ENCODE measurements at places on chromosomes 5 and 9.

- DNase-seq: no peak
Measured at GRCh38 chr9:93709600-93710369, 133.4 kb downstream of the PHF2 start.

GRCh38 chr9:71895117-71895516, 15.9 kb downstream of the ABHD17B start:
- DNase-seq: no peak

DNA sequence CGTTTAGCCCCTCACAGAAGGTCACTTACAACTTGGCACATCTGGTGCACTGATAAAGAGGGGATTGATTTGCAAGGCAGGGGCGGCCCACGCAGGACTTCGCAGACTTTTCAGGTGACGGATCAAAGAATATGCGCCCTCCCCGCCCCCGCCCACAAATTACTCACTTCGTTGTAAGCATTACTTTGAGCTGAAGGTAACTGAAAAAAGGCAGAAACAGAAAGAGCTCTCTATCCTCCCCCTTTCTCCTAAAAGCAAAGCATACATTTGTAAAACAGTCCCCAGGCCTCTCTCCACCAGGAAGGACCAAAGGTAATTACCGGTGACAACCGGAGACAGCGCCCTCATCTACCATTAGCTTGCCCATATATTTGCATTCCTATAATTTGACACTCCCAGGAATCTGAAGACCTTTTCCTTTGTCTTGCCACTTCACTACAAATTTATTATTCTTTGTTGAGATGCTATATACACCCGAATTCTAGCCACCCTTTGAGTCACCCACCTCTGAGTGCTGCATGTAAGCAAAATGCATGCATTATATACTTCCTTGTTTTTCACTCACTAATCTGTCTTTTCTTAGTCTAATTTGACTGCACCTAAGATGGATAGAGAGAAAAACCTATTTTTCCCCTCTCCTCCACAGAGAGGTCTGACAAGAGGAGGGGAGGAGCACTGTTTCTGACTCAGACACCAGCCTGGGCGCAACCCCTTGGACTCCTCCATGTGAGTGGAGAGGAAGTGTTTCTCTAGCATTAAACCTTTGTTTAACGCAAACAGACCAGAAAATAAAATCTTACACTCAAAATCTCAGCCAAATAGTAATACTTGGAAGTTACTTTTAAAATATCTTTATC, 74.7 kb upstream of the SPIN1 start:
- DNase-seq: no peak

DNA sequence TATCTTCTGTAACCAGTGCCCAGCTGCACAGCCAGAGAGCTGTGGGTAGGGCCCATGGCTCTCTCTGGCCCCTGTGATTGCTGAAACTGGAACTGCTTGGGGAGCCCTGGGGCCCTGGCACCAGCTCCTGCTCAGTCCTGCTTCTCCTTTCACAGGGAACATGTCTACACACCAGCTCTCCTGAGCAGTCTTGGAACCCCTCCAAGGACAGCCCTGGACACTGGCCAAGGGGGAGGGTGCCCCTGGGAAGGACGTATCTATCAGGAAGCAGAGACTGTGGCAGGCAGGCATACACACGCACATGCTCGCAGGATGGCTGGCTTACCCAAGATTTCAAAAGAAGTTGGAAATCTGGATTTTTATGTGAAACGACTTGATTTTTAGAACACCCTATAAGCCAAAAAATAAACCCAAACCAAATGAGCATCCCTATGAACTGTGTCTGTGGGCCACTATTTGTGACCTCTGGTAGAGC, 8.8 kb upstream of the TRAF1 start:
- peak; percentile 80 for DNase-seq

DNA sequence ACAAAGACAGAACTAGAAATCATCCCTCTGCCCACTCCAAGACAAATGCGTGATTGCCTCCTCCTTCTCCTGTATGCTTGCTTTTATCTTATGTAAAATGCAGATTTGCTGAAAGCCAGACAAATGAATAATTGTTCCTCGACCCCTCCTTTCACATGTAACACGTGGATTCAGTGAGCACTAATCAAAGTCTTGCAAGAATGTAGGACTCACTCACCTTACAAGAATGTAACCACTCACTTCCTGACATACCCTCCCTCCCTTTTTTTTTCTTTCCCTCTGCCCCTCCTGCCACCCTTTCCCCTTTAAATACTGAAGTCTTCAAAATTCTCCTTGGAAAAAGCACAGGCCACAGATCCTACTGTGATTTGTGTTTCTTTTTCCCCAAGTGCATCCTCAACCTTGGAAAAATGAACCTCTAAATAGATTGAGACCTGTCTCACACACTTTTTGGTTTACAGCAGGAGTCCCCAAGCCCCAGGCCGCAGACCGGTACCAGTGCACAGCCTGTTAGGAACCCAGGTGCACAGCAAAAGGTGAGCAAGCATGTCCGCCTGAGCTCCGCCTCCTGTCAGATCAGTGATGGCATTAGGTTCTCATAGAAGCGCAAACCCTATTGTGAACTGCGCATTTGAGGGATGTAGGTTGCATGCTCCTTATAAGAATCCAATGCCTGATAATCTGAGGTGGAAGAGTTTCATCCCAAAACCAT, 29.4 kb upstream of the HSD17B3 start:
- DNase-seq: no peak

DNA sequence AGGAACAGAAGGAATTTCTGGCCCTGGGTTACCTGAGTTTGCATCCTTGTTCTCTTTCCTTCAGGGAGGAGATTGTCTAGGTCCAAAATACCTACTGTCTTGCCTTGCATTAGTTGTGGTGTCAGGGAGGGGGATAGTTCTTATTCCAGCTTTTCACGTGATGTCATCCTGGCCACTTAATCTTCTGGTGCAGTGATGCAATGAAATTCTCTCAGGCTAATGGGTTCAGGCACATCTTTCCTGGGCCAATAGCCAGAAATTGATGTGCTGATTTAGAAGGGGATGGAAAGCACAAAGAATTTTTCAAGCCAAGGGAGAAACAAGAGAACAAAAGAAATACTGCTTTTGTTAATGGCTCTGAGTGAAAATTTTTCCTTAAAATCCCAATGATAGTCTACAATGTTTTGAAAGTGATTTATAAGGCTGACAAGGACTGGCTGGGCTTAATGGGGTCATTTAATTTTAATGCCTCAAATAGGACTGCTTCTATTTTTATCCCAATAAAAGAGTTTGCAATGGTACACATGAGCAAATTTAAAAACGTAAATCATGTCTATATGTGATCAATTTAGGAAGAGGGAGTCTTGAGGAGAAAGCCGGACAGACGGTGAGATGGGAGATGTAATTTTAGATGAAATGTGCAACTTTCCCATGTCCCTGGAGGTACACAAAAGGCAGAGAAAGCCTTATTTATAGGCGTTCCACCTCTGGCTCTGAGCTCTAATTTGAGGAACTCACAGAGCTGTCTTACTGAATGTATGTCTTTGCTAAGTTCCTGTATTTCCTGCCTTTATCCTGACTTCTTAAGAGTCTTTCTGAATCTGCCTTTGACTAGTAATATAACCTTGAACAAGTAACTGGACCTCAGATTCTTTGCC, 89.3 kb upstream of the SV2C start:
- DNase-seq: no peak

- no peak for DNase-seq
Measured at GRCh38 chr9:134294153-134295071, 31.8 kb upstream of the RXRA start.

DNA sequence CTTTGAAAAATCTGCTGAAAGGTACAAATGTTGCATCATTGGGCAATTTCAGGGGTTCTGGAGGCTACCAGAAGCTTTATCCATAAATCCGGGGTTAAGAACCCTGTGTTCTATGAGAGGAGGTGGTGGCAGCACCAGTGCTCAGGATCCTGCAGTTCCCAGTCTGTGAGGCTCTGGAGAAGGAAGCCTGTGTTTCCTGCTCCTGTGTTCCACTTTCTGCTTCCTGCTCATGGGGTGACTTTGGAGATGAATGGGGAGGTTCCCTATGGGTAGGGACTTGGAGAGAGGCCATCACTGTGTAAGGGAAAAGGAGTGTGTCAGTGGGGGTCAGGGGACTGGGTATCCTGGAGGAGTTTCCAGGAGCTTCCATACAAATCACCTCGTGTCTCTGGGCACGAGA, 2.3 kb downstream of the CDX1 start:
- no peak for DNase-seq

DNA sequence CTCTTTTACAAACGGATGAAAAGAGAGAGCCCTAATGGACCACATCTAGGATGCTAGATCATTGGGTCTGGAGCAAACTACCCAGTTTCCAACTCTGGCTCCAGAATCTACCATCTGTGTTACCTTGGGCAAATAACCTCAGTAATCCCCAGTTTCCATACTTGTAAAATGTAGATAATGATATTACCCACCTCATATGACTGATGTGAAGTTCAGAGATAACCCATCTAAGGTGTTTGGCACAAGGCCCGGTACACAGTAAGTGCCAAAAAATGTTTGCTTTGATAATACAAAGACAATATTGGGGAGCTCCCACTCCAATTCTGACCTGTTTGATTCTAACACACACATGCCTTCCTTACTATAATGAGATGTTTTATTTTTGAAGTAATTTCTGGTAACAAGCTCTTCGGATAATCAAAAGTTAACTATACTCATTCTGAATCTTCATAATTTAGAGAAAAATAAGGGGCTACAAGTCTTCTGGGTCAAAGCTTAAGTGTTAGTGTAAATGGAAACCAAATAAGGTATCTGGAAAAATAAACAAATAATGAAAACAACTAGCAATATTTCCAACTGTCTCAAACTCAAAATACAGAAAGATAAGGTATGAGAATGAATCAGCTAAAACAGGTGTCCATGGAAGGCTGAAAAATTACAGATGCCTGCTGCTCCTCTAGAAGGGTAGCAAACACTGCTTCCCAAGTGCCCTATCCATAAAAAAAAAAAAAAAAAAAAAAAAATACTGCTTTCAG, 30.4 kb downstream of the ELL2 start:
- DNase-seq: no peak

DNA sequence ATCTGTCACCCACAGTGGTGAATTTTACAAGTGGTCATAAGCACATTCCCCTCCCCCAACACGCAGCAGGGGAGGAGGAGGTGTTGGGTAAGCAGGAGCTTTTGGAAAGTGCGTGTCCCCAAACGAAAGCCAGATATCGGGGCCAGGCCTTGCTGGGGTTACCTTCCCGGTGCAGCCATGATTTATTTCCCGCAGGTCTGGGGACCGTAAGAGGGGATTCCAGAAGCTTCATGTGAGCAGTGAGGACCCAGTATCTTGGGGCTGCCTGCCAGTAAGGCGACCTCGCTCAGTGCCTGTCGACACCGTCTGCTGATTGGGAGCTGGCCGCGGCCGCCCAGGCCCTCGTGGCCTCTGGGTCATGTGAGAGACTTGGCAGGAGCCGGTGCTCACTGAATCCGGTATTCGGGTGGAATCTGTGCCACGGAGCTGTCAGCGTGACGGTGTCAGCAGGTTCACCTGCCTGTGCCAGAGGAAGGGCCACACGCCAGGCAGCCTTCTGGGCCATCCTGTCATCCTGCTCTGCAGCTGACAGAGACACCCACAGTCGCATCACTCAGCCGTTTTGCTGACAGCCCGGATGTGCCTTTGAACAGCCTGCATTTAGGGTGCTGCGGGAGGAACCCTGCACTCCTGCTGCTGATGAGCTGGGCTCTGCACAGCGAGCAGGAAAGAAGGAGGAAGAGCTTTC, 37.3 kb downstream of the SEC61B start:
- DNase-seq: no peak

GRCh38 chr5:175214152-175214551, 229.8 kb downstream of the DRD1 start:
- peak; percentile 85 for DNase-seq

- no peak for DNase-seq
Measured at GRCh38 chr9:89576404-89576839, 28.4 kb upstream of the GADD45G start.

GRCh38 chr5:98104454-98105188, 668.8 kb upstream of the RGMB start:
- DNase-seq: no peak

- no peak for DNase-seq
Measured at GRCh38 chr9:2493529-2493928, 128.1 kb upstream of the VLDLR start.

DNA sequence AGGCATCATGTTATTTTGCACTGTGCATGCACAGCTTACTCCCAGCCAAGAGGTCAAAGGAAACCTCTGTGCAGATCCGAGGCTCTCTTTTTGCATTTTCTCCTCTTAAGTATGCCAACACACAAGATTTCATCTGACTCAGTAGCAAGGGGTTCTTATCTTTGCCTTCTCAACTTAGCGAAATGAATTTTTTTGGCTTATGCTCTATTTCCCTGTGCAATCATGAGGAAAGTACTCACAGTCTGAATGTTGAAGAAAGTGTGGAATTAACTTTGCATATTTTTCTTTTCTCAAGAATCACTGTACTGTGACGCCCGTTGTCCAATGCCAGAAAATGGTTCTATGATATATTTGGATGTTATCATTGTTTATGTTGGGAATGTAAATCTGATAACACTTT, 173.5 kb upstream of the FBXL7 start:
- DNase-seq: no peak

GRCh38 chr5:167813389-167813788, 478.1 kb upstream of the WWC1 start:
- DNase-seq: no peak

GRCh38 chr5:57175551-57176309, 1.9 kb downstream of the GPBP1 start:
- no peak for DNase-seq

DNA sequence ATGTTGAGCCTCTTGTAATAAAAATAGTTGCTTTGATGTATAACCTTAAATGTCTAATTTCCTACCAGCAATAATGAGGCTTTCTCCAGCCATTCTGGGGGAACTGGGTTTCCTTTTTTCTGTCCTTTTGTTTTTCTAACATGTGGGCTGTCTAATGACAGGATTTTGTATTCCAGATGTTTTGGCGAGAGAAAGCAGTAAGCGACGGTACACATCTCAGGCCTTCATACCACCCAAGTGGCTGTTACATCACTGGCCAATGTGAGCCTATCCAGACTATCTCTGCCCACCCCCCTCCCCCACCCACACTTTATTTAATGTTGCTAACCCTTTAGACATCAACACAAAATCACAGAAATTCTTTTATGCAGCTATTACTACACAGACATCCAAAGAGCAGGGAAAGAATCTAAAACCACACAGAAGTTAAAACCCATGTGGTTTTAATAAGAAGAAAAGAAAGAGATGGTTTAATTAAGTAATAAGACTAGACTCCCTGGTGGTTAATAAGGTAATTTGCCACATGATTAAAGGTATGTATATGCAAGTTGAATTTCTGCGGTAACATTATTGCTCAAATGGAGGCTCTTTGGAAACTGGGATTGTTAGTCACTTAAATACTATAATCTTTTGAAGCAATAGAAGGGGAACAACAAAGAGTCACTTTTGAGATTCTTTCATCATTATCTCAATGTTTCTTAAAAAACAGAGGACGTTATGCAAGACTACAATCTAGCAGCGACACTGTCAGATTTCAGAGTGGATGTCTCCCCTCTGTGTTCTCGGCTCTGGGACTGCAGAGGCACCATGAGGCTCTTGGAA, 365.1 kb downstream of the ENC1 start:
- DNase-seq: no peak
